ENCODE measurements at places on chromosomes 13 and 19.

GRCh38 chr13:34207872-34208271 lies 389.9 kb downstream of the RFC3 start:
- no peaks in the 10 kb centered on the region for H3K36me3 ChIP-seq
- H3K4me3 ChIP-seq: no peak overlapping the region
- H3K27me3 ChIP-seq: no peaks in the 10 kb centered on the region
- no peaks in the 10 kb centered on the region for H3K4me1 ChIP-seq

DNA sequence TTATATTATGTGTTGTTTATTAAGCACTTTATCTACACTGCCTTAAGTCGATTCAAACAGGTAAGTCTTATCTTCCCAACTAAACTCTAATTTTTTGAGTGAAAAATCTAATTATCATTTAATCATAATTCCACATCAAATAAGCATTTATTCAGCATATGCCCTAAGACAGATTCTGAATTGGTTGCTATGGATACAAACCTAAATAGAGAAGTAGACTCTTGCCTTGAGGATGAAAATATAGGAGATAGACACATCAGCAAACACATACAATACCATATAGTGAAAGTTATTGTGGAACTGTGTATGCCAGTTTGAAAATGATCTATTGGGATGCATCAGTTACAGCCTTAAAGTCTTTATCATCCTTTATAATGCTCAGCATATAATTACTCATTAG lies 1679.9 kb downstream of the SLITRK1 start:
- H3K4me3 ChIP-seq: no peak overlapping the region
- H3K27ac ChIP-seq: no peak overlapping the region
- no peaks in the 10 kb centered on the region for H3K27me3 ChIP-seq
- no peak for DNase-seq
- H3K36me3 ChIP-seq: no peaks in the 10 kb centered on the region

DNA sequence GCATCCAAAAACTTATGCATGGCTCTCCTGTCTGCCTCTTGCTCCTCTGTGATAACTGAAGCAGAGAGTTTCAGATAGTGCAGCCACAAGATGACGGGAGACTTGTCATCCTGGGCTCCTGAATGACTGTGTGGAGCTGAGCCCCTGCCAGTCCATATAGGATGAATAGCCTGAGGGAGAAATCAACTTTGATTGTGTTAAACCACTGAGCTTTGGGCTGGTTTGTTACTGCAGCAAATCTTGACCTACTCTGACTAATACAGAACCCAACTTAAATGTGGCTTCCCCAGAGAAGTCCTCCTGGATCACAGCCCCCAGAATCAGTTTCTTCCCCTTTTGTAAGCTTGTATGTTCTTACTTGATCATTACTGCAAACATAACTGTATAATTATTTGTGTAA lies 11.2 kb upstream of the ATG4D start:
- DNase-seq: no peak
- H3K27me3 ChIP-seq: no peaks in the 10 kb centered on the region

- H3K27ac ChIP-seq: peak overlapping the region; percentile 99
- H3K4me1 ChIP-seq: peaks cover 16% of the 10 kb centered on the region
- no peak for DNase-seq
- peak overlapping the region; percentile 99 for H3K4me3 ChIP-seq
Observed at GRCh38 chr19:36417752-36418286, 625 bp downstream of the ZFP82 start.

DNA sequence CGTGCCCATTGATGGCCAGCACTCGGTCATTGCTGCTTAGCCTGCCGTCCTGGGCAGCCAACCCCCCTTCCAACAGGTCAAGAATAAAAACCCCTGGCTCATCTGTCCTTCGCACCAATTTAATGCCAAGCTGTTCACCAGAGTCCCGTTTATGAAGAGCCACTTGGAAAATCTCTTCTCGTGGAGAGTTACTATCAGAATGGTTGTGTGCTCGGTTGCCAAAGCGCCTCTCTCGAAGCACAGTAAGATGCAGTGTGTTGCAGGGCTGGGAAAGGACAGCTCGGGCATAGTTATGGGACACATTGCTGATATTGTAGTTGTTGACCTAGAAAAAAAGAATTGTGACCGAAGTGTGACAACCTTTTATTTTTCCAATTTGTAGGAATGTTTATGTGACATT lies 57.9 kb downstream of the LNX2 start:
- H3K4me1 ChIP-seq: peaks cover 18% of the 10 kb centered on the region
- H3K36me3 ChIP-seq: peaks cover 9% of the 10 kb centered on the region

DNA sequence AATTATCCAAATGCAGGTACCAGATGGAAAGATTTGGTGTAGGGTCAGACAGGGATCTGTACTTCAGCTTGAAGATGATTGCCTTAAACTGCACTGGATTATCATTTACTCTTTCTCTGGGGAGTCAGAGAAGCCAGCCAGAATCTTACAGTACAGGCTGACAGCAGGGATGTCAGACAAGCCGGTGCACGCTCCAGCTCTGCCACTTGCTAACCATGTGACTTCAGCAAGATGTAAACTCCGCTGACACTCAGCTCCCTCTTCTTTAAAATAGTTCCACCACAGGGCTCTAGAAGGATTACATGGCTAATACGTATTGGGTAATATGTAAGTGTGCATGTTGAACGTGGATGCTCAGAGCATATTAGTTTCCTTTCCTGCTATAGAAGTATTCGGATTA lies 251.4 kb upstream of the MAB21L1 start:
- no peak overlapping the region for H3K4me3 ChIP-seq
- H3K36me3 ChIP-seq: no peaks in the 10 kb centered on the region
- H3K27ac ChIP-seq: no peak overlapping the region

DNA sequence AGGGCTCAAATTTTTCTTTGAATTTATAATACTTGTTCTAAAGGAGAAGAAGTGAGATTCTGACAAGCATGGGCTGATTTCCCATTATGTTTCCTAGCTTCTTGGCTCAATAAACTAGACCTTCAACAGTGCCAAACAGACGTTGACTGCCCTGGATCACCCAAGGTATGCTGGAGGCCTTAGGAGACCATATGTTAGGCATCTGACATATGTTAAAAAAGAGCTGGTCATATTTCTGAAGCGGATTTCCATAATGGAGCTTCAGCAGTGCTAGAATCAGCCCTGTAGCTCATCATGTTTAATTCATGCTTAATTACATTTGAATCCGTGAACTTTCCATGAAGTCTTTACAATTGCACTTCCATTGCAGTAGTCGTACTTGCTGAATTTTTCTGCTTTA lies 653.3 kb downstream of the DIAPH3 start:
- H3K4me3 ChIP-seq: no peak overlapping the region
- H3K27ac ChIP-seq: no peak overlapping the region
- no peaks in the 10 kb centered on the region for H3K4me1 ChIP-seq
- H3K27me3 ChIP-seq: peaks cover 5% of the 10 kb centered on the region
- no peak for DNase-seq

DNA sequence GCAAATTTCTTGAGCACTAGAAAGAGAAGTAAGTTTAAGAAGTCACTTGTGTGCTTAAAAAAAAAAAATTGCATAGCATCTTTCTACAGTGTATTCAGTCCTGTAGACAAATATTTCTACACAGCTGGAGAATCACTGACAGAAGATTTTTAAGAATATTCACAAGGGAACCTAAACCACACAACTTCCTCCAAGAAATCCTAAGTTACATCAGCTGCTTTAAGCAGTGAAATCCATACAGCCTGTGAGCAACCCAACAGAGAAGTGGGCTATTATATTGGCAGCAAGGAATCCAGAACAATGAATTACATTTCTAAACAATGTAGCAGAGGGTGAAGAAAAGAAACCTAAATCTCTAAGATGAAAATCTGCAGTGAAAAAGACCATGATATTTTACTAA lies 1.5 kb downstream of the DOCK9 start:
- no peaks in the 10 kb centered on the region for H3K36me3 ChIP-seq
- H3K4me3 ChIP-seq: no peak overlapping the region
- peaks cover 25% of the 10 kb centered on the region for H3K4me1 ChIP-seq

DNA sequence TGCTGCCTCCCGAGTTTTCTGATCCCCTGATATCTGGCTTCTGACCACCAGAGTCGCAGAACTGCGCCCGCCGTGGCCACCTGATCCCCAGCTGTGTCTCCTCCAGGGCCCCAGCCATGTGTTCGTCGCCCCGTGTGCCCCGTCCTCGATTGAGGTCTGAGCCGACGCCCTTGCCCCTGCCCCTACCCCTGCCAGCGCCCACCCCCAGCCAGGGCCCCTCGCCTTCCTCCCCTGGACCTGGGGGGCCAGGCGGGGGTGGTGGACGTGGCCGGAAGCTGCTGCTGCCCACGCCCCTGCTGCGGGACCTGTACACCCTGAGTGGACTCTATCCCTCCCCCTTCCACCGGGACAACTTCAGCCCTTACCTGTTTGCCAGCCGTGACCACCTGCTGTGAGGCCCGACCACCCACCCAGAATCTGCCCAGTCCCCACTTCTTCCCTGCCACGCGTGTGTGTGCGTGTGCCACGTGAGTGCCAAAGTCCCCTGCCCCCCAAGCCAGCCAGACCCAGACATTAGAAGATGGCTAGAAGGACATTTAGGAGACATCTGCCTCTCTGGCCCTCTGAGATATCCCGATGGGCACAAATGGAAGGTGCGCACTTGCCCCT lies 9.2 kb downstream of the PLPPR2 start:
- H3K36me3 ChIP-seq: peaks cover 14% of the 10 kb centered on the region
- no peak for DNase-seq
- H3K27me3 ChIP-seq: no peaks in the 10 kb centered on the region
- peaks cover 2% of the 10 kb centered on the region for H3K4me1 ChIP-seq

DNA sequence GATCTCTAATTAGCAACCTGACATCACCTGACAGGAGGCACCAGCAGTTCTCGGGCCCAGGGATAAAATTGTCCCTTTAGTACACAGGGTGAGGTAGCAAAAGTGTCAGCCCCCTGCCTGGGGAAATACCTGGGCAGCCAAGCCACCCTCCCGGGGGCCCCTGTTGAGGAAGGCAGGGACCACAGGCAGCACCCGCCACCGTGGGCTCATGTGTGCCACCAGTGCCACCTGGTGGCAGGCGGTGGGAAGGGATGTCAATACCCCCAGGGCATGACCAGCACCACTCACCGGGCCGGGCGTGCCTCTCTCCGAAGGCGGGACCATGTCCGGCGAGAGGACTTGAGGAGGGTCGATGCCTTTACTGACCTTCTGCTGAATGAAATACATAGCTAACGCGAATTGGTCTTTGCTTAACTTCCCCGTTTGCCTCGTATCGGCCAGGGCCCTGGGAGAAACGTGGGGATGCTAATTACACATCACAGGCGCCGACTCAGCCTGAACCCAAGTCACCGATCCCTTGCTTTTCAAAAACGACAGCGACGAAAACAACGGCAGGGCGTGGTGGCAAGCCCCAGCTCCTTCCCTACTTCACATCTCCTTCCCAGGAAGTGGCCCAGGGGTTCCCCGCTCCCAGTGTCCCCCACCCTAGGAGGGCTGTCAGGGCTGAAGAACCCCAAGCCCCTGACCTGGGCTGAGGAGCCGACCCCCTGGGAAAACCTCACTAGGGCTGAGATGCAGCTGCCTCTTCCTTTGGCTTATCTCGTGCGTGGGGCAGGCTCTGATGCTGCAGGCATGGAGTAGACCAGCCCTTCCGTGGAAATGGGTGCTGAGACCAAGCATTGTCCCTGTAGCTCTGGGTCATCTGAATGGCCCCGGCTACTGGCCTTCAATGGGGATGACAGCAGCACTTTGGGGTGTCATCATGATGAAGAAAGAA lies 53.8 kb downstream of the EPS15L1 start:
- H3K36me3 ChIP-seq: peaks cover 40% of the 10 kb centered on the region
- H3K27ac ChIP-seq: peak overlapping the region; percentile 81
- DNase-seq: peak; percentile 68
- peaks cover 5% of the 10 kb centered on the region for H3K4me1 ChIP-seq
- H3K27me3 ChIP-seq: no peaks in the 10 kb centered on the region

GRCh38 chr13:43977911-43978310 lies 98.2 kb downstream of the LACC1 start:
- H3K4me1 ChIP-seq: no peaks in the 10 kb centered on the region
- no peak overlapping the region for H3K4me3 ChIP-seq
- H3K36me3 ChIP-seq: no peaks in the 10 kb centered on the region
- DNase-seq: no peak
- H3K27ac ChIP-seq: no peak overlapping the region

- H3K4me1 ChIP-seq: peaks cover 35% of the 10 kb centered on the region
- no peak for DNase-seq
- H3K4me3 ChIP-seq: peak overlapping the region; percentile 70
- no peaks in the 10 kb centered on the region for H3K27me3 ChIP-seq
- H3K36me3 ChIP-seq: peaks cover 13% of the 10 kb centered on the region
Observed at GRCh38 chr13:27172495-27172842, 858 bp upstream of the USP12 start.

GRCh38 chr13:32645854-32646253 lies 59.6 kb downstream of the PDS5B start:
- H3K4me3 ChIP-seq: peak overlapping the region; percentile 34
- no peaks in the 10 kb centered on the region for H3K27me3 ChIP-seq
- H3K27ac ChIP-seq: peak overlapping the region; percentile 87

GRCh38 chr19:20969498-20969897 lies 46.4 kb downstream of the ZNF85 start:
- H3K4me1 ChIP-seq: no peaks in the 10 kb centered on the region
- DNase-seq: no peak
- no peaks in the 10 kb centered on the region for H3K27me3 ChIP-seq
- H3K36me3 ChIP-seq: no peaks in the 10 kb centered on the region
- no peak overlapping the region for H3K4me3 ChIP-seq
- H3K27ac ChIP-seq: no peak overlapping the region

- H3K36me3 ChIP-seq: peaks cover 34% of the 10 kb centered on the region
- H3K4me1 ChIP-seq: peaks cover 32% of the 10 kb centered on the region
- H3K27me3 ChIP-seq: no peaks in the 10 kb centered on the region
- H3K27ac ChIP-seq: no peak overlapping the region
Observed at GRCh38 chr13:32430018-32430747, 2.3 kb upstream of the N4BP2L1 start.

DNA sequence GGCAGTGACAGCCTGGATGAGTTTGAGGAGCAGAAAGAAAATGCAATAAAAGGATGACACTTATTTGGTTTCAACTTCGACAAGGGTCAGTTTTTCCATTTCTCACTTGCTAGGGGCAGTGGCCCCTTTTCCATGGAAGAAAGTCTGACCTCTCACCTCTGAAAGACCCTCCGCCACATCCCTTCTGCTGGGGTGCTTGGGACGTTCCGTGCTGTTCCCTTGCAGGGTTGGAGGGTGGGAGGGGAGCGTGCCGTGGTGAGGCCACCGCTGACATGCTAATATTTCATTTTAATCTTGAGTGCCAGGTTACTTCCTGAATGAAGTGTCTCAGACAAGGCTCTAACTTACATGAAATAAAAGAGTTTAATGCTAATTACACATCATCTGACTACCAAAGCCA lies 5.2 kb upstream of the ZNF536 start:
- no peaks in the 10 kb centered on the region for H3K4me1 ChIP-seq
- peaks cover 9% of the 10 kb centered on the region for H3K27me3 ChIP-seq
- H3K36me3 ChIP-seq: no peaks in the 10 kb centered on the region
- DNase-seq: no peak
- no peak overlapping the region for H3K4me3 ChIP-seq

GRCh38 chr19:13082192-13083007 lies 20.3 kb downstream of the LYL1 start:
- no peak overlapping the region for H3K4me3 ChIP-seq
- H3K27me3 ChIP-seq: no peaks in the 10 kb centered on the region
- DNase-seq: no peak

DNA sequence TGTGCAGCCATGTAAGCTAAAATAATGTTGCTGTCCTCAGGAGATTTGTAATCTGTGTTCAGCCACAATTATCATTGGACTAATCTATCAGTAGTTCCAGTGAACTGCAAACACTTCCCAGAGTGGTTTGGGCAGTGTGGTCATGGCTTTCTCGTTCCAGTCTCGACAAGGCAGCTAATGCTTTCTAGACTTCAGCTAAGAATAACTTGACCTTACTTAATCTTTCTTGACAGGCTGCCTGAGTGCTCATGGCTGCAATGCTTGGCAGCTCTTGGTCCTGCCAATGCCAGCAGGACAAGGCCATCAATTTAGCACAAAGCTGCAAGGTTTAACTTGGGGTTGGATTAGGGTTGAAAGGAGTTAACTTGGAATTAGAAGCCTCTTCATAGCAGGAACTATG lies 32.8 kb downstream of the ATP12A start:
- H3K27me3 ChIP-seq: peaks cover 9% of the 10 kb centered on the region
- no peak overlapping the region for H3K4me3 ChIP-seq
- H3K4me1 ChIP-seq: peaks cover 7% of the 10 kb centered on the region
- H3K27ac ChIP-seq: no peak overlapping the region
